ENCODE measurements at places on chromosomes 16 and 17. TPM values are rescaled to one million over a fixed set of nuclear protein-coding genes. Genes with fewer than 3 reads are reported as not detected.
A peak's percentile ranks its signal among the peaks of the same experiment; 100 is the strongest.

DNA sequence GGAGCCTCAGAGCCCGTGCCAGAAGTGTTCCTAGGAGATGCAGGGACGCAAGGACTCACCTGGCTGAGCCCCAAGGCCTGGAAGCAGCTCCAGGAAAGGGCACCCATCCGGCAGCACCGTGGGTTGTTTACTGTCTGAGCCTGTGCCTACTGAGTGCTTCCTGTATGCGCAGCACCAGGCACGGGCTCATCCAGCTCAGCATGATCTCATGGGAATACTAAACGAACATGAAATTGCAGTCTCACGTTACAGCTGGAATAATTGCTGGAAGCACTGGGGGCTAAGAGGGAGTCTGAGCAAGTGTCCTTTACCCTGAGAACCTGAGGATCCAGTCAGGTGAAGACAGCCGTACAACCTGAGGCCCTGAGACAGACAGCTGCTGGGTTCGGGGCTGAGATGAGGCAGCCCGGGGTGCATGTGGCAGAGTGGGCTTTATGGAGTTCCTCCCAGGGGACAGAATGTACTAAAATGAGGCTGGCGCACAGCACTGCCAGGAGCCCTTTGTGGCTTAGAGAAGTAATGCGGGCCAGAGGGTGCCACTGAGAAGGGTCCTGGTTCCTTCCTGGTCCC lies 5.4 kb downstream of the CTRL start:
- peak; percentile 30 for DNase-seq

PIGL gene
- 17.5 TPM for total RNA-seq

- peak; percentile 40 for DNase-seq
Observed at GRCh38 chr17:18974407-18975149, 22.6 kb downstream of the SLC5A10 start.

GRCh38 chr17:68400404-68400735 lies 56.9 kb downstream of the WIPI1 start:
- no peak for DNase-seq

DNA sequence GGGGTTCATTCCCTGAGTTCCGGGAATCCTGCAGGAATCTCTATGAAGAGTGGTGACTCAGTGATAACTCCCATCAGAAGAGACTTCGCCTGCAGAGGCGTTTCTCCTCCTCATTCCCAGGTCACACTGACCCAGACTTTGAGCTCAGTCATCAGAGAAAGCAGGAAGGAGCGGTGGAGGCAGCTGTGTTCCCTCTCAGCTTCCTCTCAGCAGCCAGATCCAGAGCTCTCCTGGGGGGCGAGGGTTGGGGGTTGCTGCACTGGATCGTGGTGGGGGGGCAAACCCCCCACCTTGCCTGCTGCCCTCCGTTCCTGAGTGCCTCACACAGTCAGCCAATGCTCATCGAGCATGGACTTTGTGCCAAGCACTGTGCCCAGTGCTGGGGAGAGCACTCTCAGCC lies 271.2 kb downstream of the CBLN1 start:
- no peak for DNase-seq

DNA sequence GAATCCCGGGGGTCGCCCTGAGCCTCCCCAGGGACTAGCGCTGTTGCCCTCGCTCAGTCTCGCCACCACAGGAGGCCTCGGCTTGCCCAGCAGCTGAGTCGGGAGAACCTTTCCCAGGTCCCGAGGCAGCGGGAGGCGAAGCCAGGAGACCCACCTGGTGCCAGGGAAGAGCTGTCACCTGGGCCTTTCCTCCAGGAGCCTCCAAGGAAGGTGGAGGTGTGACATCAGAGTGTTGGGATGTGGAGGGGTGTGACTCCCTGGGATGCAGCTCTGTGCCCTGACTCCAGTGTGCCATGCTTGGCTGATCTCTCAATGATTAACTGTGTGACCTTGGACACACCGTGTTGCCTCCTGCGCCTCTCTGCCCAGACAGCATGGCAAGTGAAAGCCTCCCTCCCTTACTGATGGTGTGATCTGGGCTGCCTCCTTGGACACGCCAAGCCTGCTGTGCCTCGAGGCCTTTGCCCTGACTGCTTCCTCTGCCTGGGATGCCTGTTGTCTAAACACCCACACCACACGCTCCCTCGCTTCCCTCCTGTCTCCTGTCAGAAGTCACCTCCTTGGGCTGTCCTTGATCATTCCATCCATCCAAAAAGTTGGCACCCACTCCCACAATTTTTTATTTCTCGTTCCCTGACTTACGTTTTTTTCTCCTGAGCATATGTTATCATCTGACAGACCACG lies 88.0 kb downstream of the CMIP start:
- no peak for DNase-seq

C1QTNF8 gene
- total RNA-seq: not detected

DNA sequence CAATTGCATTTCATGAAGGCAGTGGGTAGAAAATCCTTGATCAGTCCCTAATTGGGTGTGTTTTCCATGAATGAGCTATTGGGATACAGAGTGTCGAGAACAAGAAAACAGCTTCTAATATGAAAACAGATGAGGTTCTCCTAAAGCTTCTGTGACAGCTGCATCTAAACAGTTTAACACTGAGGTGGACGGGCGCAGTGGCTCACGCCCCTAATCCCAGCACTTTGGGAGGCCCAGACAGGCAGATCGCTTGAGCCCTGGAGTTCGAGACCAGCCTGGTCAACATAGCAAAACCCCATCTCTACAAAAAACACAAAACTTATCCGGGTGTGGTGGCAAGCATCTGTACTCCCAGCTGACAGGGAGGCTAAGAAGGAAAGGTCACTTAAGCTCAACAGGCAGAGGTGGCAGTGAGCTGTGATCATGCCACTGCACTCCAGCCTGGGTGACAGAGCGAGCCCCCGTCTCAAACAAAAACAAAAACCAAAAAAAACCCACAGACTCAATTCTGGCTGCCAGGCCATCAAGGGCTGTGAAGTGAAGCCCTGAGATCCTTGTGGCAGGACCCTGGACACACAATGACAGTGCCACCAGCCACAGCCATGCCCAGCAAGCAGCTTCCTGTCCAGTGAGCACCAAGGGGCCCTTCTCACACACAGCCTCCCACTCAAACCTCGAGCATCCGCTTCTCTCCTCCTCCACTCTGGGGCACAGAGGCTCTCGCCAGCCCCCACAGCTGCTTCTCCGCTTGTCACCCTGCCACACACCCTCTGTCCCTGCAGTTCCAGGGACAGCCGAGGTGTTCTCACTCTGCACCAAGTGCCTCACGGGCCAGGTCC lies 44.0 kb downstream of the ANKRD11 start:
- no peak for DNase-seq
